Lung microvascular endothelial cell (primary cell): ENCODE measurements at places on chromosomes 11 and 22.

DNA sequence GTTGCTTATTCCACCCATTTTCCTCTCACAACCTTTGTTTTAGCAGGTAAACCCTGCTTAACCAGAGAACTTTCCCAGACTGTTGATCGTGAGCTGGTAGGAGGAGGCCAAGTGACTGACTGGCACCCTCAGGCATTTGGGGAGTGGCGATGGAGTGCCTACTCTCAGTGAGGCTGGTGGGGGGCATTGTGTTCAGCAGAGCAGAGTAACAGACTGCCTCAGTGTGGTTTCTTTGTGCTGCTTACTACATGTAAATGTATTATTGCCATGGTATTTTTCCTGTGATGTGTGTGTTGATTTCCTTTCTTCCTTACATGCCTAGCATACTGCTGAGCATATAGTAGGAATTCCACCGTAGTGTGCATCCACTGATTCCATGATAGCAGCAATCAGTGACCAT is 2.6 kb downstream of the MARK2 start:
- DNase-seq: peak; percentile 58

DNA sequence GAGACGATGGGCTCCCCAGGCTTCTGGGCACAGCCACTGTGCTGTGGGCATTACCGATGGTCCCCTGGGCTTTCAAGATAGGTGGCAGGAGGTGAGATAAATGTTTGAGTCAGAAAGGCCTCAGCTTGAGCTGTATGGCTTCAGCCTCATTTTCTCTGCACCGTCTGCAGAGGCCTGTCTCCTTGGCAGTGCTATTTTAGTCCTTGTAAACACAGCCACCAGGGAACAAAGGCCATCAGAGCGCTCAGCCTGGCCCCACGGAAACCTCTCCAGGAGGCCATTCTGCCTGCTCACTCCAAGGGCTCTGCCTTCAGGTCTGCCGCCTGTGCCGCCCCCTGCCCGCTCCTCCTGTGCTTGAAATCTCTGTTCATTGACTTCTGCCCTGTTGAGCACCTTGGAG is 1424.9 kb downstream of the TBC1D22A start:
- DNase-seq: no peak

- no peak for DNase-seq
These were observed 4.7 kb downstream of the FOSL1 start for GRCh38 chr11:65895482-65895981.

- DNase-seq: no peak
These were observed 47.9 kb downstream of the DCUN1D5 start for GRCh38 chr11:103043826-103044678.

GRCh38 chr11:134569195-134569594 is 157.2 kb upstream of the B3GAT1 start:
- no peak for DNase-seq
